Colonic mucosa (tissue), 4 donors: ENCODE measurements at places on chromosomes 5 and 9.

GRCh38 chr5:75192804-75193203, 43.9 kb downstream of the ANKRD31 start:
- no peaks in the 10 kb centered on the region for H3K4me1 ChIP-seq
- no peak for DNase-seq
- no peak overlapping the region for H3K27ac ChIP-seq
- no peaks in the 10 kb centered on the region for H3K27me3 ChIP-seq
- H3K4me3 ChIP-seq, result no peak overlapping the region

DNA sequence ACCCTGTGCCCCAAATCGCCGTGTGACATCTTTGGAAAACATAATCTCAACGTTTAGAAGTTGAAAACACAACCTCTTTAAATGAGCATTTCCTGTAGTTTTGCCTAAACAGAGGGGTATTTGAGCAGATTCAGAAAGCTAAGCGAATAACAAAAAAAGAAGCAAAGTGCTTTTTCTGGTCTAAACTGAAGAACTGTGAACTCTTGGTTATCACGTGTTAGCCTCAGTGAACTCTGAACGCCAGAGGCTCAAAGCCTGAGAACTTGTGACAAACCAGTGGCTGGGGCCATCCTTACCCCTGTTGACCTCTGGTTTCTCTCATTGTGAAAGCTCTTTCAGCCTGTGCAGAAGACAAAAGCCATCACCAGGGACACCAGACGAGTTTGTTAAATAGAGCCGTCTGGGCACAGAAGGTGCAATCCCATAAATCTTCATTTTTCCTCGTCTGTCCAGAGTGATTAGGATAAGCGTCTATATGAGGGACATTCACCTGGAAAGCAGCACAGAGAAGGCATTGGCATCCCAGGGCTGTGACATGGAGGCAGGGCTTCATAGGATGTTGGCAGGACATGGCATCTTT, 61.4 kb upstream of the ICE1 start:
- no peaks in the 10 kb centered on the region for H3K4me1 ChIP-seq
- no peak overlapping the region for H3K4me3 ChIP-seq
- H3K27me3 ChIP-seq, result no peaks in the 10 kb centered on the region
- DNase-seq, result no peak
- H3K36me3 ChIP-seq, result no peaks in the 10 kb centered on the region

GRCh38 chr5:134129411-134130238, 15.1 kb downstream of the TCF7 start:
- no peaks in the 10 kb centered on the region for H3K36me3 ChIP-seq
- no peak overlapping the region for H3K4me3 ChIP-seq
- DNase-seq, result no peak
- H3K27me3 ChIP-seq, result no peaks in the 10 kb centered on the region
- no peak overlapping the region for H3K27ac ChIP-seq
- H3K4me1 ChIP-seq, result no peaks in the 10 kb centered on the region

DNA sequence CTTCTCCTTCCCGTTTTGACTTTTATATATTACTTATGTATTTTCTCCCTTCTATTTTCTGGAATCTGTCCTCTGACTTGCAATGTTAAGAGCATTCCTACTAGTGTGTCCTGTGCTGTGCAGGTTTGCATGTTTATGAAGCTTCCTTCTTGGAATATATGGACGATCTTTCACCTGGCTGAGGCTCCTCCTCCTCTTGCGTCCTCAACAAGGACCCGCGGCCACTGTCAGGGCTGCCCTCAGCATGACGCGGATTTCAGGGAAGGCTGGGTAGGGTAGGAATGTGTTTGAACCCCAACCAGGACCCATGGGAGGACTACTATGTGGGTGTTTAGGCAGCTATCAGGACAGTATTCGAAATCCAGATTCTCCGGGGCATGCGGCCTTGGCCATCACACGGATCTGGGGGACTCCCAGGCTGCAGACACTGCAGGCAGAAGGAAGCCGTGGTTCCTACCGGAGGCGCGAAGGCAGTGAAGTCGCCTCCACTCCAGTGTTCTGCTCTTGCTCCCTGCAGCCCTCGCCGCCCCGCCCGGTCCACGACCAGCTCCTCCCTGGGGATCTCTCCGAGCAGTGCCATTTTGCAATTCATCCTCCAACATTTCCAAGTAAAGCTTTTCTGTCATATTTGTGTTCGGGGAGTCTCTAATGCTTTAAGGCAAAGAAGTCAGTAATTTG, 37.0 kb upstream of the OSMR start:
- H3K27ac ChIP-seq, result no peak overlapping the region
- H3K4me1 ChIP-seq, result no peaks in the 10 kb centered on the region
- DNase-seq, result no peak
- H3K36me3 ChIP-seq, result no peaks in the 10 kb centered on the region
- H3K27me3 ChIP-seq, result no peaks in the 10 kb centered on the region
- H3K4me3 ChIP-seq, result no peak overlapping the region

GRCh38 chr9:83208065-83208850, 145.3 kb upstream of the RASEF start:
- H3K27me3 ChIP-seq, result no peaks in the 10 kb centered on the region
- H3K4me3 ChIP-seq, result no peak overlapping the region
- no peaks in the 10 kb centered on the region for H3K36me3 ChIP-seq
- peak; percentile 24 for DNase-seq
- H3K4me1 ChIP-seq, result no peaks in the 10 kb centered on the region

DNA sequence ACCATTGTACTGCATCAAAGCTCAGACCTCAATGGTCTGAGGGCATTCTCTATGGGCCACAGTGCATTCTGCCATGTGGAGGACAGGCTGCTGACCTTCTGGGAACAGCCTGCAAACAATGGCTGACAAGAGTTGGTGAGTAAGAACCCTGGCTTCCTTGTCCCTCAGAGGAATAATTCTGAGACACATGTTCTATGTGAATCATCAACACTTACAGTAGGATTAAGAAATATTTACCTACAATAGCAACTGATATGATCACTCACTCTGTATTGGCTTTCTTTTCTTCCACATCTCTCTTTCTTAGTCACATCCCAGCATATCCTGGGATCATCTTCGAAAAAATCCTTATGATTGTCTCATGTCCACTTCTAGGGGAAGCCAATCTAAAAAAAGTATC, 306.5 kb upstream of the ITGA1 start:
- H3K4me1 ChIP-seq, result no peaks in the 10 kb centered on the region
- no peaks in the 10 kb centered on the region for H3K36me3 ChIP-seq
- H3K27me3 ChIP-seq, result no peaks in the 10 kb centered on the region
- no peak overlapping the region for H3K4me3 ChIP-seq

DNA sequence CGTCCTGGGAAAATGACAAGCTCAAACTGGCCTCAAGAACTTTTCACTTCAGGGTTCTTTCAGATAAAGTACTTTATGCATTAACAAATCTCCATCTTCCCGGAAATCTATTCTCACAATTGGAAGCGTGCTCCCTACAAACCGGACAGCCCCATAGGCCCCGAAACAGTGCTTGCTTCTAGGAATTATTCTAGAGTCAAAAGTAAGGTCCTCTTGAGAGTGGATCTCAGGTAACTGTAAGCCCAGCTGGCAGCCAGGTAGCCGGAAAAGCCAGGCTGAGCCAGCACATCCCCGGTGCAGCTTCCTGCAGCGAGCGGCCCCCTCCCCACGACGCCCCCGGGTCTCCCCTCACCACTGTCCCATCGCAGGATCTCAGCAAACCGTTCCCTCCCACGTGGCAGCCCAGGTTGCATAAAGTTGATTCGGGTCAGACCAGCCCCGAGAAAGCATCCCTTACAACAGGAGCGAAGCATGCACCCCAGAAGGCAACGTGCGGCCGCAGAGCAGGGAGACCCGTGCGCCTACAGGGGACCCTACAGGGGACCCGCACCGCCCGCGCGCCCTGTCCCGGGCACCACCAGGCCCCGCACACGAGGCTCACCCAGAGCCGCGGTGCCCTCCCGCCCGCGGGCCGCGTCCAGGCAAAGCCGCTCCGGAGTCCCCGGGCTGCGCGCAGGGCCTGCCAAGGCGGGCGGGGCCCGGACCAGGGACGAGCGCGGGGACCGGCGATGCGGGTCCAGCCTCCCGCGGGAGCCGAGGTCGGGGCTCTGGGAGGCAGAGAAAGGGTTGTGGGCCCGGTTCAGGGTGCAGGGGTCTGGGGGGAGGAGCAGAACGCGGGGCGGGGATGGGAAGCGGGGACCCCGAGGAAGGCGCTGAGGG, 920 bp downstream of the LPCAT1 start:
- peak; percentile 25 for DNase-seq
- H3K27ac ChIP-seq, result no peak overlapping the region
- H3K4me1 ChIP-seq, result no peaks in the 10 kb centered on the region
- H3K4me3 ChIP-seq, result peak overlapping the region; percentile 70

DNA sequence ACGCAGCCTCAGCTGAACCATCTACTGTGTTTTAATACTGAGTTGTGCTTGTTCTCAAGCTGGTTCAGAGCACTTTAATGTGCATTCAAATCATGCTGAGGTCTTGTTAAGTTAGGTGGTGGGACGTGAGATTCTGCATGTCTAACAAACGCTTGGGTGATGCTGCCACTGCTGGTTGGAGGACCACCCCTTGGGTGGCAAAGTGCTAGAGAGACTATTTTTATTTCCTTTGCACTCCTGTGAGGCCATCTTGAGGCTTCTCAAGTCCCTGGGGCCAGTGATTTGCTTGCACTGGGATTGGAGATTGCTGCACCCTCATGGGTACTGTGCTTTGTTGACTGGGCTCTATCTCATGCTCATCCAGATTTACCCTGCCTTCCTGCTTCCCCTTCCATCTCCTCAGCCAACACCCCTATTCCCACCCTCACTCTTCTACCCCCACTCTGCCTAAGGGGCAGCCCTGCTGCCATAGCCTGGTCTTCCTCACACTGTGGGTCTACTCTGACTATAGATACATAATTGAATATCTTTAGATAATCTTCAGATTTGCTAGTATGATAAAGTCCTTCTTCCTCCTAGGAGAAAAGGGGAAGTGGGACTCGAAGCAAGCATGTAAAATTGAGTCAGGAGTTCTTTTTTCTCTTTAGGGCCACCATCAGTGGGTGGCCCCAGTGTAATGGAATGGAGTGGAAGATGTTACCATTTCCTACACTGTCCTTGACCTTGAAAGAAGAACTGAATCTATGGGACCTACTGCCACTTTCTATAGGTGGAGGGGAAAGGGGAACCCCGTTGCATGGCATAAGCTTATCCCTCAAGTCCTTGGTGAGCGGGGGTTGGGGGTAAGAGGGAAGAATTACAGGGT, 45.1 kb upstream of the SUB1 start:
- no peaks in the 10 kb centered on the region for H3K36me3 ChIP-seq
- H3K4me1 ChIP-seq, result no peaks in the 10 kb centered on the region
- no peak overlapping the region for H3K4me3 ChIP-seq

DNA sequence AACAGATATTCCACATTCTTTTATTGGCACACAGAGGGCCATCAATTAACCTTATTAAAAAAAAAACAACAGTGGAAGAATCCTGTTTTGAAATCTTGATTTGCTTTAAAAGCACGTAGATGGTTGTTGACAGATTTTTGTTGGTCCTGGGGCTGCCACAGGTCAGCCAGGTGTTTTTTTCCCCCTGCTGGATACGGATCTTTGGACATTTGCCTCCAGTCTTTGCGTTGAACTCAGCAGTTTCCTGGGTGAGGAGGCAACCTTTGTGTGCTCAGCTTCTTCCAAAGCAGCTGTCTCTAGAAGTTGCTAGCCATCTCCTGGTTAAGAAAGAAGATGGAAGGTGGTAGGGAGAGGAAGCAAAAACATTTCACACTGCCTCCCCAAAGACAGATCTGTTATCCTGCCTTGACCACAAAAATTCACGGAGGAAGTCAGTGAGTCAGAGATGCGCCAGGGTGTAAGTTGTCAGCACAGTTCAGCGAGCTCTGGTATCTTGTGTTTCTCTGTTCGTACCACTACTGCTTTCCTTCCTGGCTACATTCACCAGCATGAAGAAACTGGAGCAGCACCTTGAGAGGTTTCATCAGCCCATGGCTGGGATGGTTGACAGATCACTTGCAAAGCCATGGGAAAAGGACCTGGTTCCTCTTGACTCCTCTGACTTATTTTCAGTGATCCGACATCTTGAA, 207.3 kb downstream of the ARHGAP26 start:
- no peak overlapping the region for H3K4me3 ChIP-seq
- no peak for DNase-seq
- H3K4me1 ChIP-seq, result peaks cover 11% of the 10 kb centered on the region
- H3K27me3 ChIP-seq, result no peaks in the 10 kb centered on the region
- H3K36me3 ChIP-seq, result no peaks in the 10 kb centered on the region
- no peak overlapping the region for H3K27ac ChIP-seq
